ENCODE measurements at places on chromosomes 2 and 18.

DNA sequence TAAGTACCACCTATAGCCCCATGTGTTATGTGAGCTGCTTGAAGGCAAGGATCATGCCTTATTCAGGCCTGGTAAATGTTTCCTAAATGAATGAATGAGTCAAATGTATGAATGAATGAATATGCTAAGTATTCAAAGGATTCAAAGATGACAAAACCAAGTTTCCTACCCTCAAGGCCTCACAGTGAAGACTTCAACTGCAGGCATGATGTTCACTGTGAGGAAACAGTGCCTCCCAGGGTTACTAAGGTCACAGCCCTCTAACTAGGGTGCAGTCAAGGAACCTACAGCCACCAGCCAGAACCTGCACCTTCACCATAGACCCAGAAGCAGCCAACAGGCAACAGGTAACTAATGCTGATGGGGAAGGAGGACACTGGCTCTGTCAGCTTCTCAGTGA lies 69.3 kb downstream of the SUMO1 start:
- no peak for DNase-seq

DNA sequence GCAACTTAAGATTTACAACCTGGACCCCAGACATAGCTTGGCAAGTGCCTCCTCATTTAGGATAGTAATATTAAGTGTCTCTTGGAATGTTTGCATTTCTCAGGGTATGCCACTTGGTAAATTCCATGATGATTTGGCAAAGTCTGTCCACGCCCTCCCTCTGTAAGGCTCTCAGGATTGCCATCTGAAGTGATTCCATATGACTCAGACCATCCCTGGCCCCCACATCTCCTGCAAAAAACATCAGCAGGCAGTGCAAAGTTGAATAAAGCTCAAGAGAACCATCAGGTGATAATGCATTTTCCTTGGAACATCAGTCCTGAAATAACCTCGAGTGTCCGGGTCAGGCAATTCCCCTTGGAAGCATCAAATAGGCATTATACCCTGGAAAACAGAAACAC lies 27.1 kb upstream of the PIEZO2 start:
- no peak for DNase-seq

GRCh38 chr2:54899576-54900200 lies 150.6 kb downstream of the RTN4 start:
- no peak for DNase-seq

GRCh38 chr18:54359233-54359632 lies 1.5 kb downstream of the C18orf54 start:
- no peak for DNase-seq

DNA sequence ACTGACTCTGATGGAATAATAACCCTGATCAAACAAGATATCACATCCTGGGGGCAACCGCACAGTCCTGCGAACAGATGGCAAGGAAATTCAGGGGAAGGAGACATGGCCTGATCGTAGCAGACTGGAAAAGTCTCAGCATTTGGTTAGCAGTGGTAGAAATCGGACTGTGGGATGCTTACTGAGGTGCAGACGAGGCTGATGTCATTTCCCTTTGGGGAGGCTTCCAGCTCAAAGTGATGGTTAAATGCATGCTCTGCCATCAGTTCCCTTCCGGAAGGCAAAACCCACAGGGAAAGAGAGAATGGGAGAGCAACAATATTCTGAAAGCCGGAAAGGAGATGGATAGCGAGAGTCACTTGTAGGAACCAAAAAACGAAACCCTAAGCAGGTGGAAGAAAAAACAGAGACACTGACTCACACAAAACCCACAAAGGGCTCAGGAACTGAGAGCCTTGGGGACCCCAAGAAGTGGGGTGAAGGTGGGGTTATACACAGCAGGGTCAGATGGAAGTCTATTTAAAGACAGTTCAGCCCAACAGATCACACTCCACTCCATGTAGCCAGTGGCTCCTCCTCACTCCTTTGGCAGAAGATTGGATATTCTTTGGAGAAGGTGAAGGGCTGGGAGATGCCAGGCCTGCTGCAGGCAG lies 93.1 kb downstream of the INPP5D start:
- no peak for DNase-seq

GRCh38 chr2:46689993-46690392 lies 210.6 kb downstream of the TMEM247 start:
- no peak for DNase-seq

All from ecto neural progenitor cell (in vitro differentiated cells).